HAP-1 (cell line): ENCODE measurements at places on chromosomes 12 and 14.

DNA sequence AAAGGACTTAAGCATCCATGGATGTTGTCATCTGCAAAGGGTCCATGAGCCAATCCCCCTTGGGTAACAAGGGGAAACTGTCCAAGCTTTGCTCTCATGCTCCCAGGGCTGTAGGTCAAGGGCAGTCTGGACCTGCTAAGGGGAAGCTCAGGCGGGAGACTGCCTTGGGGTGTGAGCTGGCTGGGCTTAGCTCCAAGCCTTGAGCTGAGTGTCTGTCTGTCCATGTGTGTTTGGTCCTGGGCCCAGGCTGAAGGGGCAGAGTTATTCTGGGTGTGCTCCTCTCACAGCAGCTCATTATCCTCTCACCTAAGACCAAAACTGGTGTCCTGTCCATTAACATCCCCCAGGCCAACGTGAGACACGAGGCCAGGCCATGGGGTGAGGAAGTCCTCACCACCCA is 274.8 kb downstream of the SLC15A4 start:
- no peak for DNase-seq

GRCh38 chr12:105330931-105331804 is 677 bp downstream of the C12orf75 start:
- peak; percentile 18 for DNase-seq

DNA sequence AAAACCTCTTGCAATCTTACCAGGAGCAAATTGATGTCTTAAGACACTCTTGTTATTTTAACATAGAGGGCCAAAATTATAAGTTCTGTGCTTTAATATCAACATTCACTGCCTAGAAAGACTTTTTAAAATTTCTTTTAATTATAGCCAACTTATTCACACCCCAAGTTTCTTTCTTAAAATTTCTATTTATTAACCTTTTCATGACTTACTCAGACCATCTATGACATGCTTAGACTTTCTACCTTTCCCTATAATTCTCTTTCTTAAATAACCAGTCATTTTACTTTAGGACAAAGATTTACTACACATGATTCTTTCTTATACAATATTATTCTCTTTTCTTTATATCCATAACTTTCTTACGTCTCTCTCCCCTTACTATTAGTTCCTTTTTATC is 220.4 kb downstream of the NUBPL start:
- no peak for DNase-seq

- no peak for DNase-seq
Observed at GRCh38 chr12:27185234-27186021, 58.7 kb upstream of the STK38L start.

- no peak for DNase-seq
Observed at GRCh38 chr12:68397566-68398158, 65.5 kb upstream of the MDM1 start.

DNA sequence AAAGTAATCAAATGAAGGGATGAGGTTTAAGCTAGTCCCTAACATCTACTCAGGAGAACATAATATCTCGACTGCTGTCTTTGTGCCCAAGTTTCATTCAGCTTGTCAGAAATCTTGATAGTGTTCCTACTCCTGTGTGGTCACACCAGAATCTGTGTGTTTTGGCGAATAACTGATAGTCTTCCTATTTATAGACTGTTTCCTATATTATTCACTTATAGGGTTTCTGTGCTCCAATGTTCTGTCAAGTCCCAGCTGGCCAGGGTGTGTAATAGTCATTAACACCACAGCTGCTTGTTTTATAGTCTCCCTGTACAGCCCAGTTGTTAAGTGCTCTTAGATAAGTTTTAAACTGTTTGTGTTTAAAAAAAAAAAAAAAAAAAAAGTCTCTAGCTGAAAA is 45.9 kb downstream of the GPR135 start:
- no peak for DNase-seq

DNA sequence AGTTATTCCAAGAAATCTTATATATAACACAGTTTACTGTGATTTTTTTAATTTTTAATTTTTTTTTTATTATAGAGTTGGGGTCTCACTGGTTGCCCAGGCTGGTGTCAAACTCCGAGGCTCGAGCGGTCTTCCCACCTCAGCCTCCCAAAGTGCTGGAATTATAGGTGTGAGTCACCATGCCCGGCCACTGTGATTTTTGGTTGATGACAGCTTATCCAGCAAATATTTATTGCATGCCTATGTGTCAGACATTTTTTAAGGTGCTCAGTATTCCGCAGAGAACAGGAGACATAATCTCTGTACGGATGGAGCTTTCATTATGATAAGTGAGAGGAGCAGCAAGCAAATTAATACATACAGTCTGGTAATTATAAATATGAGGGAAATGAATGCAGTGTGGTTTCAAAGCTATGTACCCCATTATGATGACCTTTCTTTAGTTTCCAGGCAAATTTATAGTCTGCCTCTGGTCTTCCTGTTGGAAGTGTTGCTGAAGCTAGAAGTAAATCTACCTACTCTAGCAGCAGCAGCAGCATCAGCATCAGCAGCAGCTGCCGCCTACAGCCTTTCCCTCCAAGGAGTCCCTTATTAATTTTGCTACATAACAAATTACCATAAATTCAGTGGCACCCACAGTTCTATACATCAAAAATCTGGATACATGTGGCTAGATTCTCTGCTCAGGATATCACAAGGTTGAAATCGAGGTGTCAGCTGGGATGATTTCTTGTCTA is 32.3 kb downstream of the FRS2 start:
- no peak for DNase-seq

GRCh38 chr14:69207435-69208041 is 16.2 kb downstream of the EXD2 start:
- no peak for DNase-seq

DNA sequence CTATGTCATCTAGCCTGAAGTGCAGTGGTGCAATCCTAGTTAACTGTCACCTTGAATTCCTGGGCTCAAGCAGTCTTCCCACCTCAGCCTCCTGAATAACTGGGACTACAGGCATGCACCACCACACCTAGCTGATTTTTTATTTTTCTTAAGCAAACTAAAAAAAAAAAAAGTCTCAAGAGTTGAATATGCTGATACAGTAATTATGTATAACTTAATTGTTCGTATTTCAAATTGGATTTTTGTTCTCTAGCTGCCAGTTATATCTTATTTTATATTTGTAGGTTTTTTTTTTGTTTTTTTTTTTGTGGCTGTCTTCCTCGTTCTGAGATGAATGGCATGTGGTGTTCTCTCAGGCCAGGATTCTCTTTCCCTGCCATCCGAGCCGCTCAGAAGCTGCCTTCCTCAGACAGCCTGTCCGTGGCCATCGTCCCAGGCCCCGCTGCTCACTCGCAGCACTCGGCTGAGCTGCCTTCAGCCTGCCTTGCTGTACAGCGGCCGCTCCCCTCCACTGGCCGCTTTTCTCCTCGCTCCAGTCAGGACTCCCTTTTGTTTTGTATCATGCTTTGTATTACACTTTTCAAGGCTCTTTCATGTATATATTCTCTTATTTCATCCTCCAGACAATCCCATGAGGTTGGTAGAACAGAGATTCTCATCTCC is 53.3 kb downstream of the WDR20 start:
- DNase-seq, result peak; percentile 38

GRCh38 chr12:72256725-72257124 is 15.4 kb upstream of the TRHDE start:
- DNase-seq, result no peak

DNA sequence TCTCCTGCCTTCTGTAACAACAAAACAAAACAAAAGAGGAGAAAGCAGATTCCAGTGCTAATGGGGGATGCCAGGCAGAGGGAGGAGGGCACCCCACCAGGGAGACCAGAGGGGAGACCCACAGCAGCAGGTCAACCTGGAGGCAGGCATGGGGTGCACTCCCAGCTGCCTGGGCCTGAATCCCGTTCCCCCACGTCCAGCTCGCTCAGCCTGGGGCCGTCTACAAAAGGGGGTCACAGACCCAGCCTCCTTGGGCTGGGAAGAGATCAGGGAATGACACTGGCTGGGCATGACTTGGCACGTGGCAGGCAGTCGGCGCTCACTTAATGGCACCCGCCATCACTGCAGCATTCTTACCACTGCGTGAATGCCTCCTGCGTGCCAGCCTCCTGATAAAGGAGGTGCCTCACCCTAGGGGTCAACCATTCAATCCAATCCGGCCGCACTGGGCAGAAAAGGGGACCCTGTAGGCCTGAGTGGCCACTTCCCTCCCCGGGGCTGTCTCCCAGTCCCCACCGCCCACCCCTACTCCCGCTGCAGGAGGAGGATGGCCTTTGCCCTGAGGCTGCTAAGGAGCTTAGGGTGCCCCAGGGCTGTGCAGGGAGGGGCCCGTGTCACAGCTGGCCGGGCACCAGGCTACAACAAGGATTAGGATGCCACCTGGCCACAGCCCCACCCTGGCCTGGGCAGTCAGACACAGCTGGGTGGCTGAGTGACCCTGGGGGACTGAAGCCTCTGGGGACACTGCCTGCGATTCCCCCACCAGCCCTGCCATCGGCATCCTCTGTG is 87.5 kb downstream of the NCOR2 start:
- no peak for DNase-seq

GRCh38 chr12:5171701-5172100 is 128.0 kb downstream of the KCNA5 start:
- DNase-seq, result peak; percentile 28

- no peak for DNase-seq
Observed at GRCh38 chr12:41794336-41794735, 350.3 kb downstream of the GXYLT1 start.

DNA sequence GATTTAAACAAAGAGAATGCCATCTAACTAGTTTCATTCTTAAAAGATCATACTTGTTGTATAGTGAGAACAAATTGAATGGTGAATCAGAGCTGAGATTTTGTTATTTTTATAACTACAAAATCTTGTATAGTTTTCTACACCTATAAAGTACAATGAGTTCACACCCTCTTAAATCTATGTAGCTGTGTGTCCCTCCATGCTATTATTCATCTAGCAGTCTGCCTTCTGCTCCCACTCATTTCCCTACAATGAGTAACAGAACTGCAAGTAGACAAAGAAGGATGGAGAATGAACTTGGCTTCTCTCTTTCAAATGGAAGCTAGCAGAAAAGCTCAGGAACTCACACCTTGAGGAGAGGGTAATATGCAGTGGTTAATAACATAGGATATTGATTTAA is 7.1 kb downstream of the IFNG-AS1 start:
- no peak for DNase-seq

DNA sequence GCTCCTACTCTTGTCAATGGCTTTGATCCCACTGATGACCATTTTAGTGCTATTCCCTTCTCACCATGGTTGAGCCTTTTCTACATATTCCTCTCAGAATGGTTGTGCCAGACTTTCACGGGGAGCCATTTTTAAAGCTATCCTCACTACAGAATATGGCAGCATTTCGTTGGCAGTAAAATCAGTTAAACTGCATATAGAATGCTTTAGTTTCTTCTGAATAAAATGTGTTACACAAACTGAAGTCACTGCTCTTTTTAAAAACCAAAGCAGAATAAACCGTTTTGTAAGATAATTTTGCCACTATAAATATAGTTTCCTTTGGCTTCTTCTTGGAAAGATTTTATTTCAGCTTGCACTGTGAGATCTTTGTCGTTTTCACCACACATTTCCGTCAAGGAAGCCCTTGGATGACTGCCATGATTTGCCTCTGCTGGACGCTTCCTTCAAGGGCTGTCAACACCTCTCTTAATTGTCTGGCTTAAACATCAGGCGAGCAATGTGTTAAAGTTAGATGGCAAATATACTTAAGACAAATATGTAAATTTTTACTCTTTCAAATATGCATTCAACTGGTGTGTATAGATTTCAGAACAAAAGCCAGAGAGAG is 624.2 kb downstream of the DIO2 start:
- peak; percentile 10 for DNase-seq

DNA sequence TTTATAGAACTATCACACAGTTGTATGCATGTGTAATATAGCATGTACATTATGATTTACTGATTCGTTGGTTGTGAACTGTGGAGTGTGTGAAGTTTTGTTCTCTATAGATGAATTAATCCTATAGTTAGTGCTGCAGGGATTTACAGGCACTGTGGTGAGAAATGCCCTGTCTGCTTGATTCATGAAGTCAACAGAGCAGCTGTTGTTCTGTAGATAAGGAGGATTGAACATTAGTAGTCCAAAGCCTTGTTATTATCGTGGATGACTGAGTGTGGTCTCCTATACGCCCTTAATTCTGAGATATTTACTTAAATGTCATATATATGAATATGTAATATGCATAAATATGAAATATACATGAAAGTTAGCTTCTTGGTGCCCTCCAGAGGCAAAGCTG is 98.3 kb downstream of the DNAH10 start:
- DNase-seq, result no peak

- no peak for DNase-seq
Observed at GRCh38 chr14:73230051-73230450, 7.3 kb upstream of the PAPLN start.

GRCh38 chr12:122893208-122894153 is 2.4 kb downstream of the VPS37B start:
- no peak for DNase-seq

- DNase-seq, result no peak
Observed at GRCh38 chr14:76862546-76863282, 36.5 kb downstream of the LRRC74A start.

DNA sequence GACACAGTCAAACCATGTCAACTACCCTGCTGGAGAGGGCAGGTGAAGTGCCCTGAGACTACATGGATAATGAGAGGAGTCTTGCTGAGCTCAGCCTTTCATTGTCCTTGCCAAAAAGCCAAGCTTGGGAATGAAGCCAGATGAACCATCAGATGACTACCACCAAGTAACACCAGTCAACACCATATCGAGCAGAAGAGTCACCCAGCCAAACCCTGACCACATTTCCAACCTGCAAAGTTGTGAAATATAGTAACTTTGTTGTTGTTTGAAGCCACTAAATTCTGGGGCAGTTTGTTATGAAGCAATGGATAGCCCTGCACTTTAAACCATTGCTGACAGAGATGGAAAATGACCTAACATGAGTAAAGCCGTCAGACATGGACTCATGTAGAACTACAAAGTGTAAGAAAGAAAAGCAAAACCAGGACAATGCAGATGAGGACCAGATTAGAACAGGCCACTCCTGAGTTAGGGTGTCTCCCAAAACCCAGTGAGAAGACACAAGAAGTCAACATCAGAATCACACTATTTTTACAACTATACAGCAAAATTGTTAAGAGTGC is 12.5 kb upstream of the CRADD start:
- DNase-seq, result no peak

- DNase-seq, result no peak
Observed at GRCh38 chr14:37195327-37195726, 2.4 kb upstream of the MIPOL1 start.

- DNase-seq, result no peak
Observed at GRCh38 chr12:19915392-19916195, 452.7 kb upstream of the PDE3A start.

- DNase-seq, result no peak
Observed at GRCh38 chr12:65755596-65755978, 68.7 kb upstream of the HMGA2 start.

- no peak for DNase-seq
Observed at GRCh38 chr14:103288076-103288766, 45.8 kb upstream of the EIF5 start.

- no peak for DNase-seq
Observed at GRCh38 chr14:72850360-72850759, 43.5 kb downstream of the DPF3 start.
